ENCODE measurements at places on chromosomes 11 and 22.

GRCh38 chr11:32870676-32871075 lies 21.9 kb upstream of the QSER1 start:
- DNase-seq = peak; percentile 24

GRCh38 chr11:76610871-76611475 lies 59.6 kb downstream of the LRRC32 start:
- DNase-seq = no peak

- DNase-seq = no peak
Observed at GRCh38 chr22:49863931-49864330, 10.3 kb downstream of the ZBED4 start.

GRCh38 chr11:126640186-126640585 lies 284.7 kb downstream of the ST3GAL4 start:
- DNase-seq = no peak

DNA sequence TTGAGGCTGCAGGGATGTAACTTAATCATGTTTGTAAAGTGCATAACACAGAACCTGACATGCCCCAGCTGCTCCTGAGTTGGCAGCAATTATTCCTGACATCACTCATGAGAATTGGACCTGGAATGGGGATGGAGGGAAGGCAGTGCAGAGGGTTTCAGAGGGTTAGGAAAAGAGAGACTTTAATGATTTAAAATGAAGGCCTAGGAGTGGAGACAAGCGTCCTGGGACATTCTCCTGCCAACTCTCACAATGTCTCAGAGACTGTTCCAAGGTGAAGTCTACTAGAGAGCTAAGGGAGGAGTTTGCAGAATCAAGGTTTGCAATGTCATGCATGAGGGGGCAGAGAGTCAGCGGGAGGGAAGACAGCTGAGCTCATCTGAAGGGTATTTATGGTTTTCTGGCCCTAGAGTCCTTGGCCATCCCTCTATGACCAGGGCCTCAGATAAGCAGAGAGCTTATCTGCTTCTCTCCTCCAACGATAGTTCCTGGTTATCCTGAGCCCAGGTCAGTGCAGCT lies 36.9 kb downstream of the GGTLC2 start:
- DNase-seq = peak; percentile 50

DNA sequence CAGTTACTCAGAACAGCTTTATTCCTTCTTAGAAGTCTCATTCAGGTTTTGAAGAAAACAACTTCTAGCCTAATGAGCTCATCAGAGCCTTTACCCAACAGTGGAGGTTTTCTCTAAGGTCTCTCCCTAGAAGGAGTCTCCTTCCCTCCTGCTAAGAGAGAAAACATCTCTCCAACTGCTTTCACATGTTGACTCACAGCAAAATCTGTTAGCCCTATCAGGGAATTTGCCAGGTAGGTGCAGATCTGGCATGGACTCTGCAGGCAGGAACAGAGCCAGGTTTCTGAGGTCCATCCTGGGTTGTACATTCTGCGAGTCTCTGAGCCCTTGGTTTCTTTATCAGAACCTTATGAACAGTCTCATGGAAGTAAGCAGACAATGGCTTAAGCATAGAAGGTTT lies 214.4 kb downstream of the HIPK3 start:
- no peak for DNase-seq

GRCh38 chr22:47806894-47807293 lies 1044.4 kb downstream of the TBC1D22A start:
- no peak for DNase-seq

GRCh38 chr11:107078375-107078774 lies 60.1 kb upstream of the GUCY1A2 start:
- no peak for DNase-seq

GRCh38 chr11:102320188-102320587 lies 2.9 kb downstream of the BIRC3 start:
- no peak for DNase-seq

DNA sequence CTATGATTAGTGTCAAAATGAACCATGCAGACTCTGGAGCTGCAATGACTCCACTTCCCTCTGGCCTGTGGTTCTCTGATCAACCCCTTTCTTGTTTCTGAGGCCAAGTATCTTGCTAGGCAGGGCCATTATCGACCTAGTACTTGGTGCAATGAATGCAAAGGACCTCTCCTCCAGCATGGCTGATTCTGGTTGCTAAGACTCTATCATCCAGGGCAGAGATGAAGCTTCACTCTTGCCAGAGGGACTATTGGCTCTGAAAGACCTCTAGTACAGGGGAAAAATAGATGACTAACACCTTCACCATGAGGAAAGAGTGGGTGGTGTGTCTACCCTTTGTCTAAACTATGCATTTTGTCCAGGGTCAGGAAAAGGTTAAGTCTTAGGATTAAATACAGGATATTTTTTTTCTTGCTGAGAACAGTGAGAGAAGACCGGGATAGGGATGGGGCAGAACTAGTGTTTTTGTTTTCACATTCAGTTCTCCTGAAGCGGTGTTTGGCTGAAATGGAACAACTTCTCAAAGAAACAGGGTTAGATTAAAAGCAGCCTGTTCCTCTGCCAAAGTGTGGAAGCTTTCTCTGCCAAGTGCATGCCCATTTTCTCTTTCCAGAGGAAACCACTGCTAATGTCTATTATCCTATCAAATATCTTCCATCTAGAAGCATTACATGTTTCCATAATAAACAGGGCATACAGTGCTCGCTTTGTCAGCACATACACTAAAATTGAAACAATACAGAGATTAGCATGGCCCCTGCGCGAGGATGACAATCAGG lies 5.0 kb upstream of the MTFP1 start:
- no peak for DNase-seq

DNA sequence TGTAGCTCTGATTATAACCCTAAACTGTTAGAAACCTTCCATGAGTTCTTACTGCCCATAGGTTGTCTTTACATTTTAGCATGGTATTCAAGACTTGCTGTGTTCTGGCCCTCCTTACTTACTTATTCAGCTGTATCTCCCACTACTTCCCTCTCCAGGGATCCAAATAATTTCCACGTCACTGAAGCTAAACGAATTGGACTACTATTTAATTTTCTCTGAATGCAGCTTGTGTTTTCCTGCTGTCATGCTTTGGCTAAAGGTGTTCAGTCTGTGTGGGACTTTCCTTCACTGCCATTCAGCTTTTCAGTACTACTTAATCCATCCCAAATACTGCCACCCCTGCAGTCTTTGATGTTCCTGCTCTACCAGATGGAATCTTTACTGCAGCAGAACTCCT lies 88.3 kb downstream of the UVRAG start:
- no peak for DNase-seq

- DNase-seq = no peak
Observed at GRCh38 chr11:13384908-13385640, 77.9 kb downstream of the BTBD10 start.

- no peak for DNase-seq
Observed at GRCh38 chr11:95702526-95702925, 87.1 kb downstream of the FAM76B start.

DNA sequence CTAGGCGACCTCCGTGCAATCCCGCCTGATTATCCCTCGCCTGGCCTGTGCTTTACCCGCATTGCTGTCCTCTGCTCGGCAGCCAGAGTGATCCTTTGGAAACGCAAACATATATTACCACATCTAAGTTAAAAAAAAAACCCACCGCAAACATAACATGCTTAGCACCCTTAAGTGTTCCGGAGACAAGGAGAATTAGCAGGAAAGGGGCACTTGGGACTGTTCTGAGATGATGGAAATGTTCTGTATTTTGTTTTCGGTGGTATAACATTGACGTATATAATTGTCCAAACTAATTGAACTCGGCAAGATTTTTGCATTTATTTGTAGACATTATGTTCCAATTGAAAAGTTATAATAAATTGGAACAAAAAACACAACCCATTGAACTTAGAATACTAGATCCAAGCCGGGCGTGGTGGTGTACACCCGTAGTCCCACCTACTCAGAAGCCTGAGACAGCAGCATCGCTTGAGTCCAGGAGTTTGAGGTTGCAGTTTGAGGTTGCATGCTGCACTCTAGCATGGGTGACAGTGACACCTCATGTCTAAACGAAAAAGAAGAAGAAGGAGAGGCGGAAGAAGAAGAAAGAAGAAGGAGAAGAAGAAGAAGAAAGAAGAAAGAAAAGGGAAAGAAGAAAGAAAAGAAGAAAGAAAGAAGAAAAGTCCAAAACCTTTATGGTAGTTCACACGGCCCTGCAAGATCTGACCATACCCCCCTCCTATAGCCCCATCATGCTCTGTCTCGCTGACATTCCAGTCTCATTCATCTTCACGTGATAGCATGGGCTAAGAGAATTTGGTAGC lies 604 bp upstream of the POLR3H start:
- no peak for DNase-seq

DNA sequence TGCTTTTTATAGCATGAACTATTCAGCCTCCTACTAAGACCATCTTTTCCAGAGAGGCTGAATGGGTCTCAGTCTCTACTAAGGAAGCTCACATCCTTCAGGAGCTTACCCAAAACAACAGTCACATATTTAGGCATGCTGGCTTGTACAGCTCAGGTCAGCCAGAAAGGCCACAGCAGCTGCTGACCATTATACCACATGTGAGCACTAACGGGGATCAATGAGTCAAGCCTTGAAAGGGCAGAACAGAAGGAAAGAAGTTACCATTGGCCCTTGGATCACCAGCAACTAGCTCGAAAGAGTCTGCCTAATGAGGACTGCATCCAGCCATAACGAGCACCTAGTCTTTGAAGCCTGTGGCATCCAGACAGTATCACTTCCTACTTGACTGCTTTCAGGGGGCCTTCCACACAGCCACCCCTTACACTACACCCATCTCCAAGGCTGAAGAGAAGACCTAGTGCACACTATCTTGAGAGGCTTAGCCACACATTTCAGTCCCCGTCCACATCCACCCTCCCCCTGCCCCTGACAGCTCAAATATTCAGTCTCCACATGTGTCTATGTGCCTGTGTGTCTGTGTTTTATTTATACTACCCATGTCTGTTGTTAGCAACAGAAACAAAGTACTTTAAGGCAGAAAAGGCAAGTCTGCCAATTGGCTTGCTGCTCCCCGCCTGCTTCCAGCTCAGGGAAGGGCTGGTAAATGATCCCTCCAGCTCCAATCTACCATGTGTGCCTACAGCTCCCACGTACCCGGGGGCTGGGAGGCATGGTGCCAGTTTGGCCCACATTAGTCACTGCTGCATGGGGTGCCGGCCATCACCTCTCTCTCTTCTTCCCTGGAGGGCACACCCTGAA lies 95.5 kb downstream of the RPL27A start:
- no peak for DNase-seq

DNA sequence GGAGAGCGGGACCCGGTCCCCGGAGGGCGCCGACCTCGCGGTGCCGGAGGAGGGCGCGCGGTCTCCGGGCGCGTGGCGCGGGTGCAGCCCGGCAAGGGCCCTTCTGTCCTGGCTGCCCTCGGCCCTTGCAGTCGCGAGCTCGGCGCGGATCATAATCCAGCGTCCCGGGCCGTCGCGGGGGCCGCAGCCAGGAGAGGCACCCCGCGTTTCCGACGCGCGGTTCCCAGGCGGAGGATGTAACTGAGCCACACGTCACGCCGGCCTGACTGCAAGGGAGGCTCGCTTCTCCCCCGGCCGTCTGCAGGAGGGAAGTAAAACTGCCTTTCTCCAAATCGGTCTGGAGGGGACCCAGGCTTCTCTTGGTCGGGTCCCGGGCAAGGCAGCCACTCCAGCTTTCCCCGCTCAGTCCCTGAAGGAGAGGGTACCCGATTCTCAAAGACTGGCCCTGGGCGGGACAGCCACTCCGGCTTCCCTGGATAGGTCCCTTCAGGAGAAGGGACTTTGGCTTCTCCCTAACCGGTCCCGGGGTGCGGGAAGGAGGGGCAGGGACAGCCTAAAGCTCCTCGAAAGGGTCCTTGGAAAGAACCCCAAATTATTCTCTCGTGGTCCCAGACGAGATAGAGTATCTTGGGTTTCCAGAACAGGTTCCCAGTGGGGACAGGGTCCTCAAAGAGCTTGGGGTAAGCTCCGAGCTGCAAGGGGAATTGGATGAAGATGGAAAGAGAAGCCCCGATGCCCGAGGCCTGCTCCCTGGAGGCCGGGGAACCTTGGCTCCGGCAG lies 836 bp downstream of the SPON1 start:
- no peak for DNase-seq

- no peak for DNase-seq
Observed at GRCh38 chr11:115366826-115367225, 137.4 kb downstream of the CADM1 start.

DNA sequence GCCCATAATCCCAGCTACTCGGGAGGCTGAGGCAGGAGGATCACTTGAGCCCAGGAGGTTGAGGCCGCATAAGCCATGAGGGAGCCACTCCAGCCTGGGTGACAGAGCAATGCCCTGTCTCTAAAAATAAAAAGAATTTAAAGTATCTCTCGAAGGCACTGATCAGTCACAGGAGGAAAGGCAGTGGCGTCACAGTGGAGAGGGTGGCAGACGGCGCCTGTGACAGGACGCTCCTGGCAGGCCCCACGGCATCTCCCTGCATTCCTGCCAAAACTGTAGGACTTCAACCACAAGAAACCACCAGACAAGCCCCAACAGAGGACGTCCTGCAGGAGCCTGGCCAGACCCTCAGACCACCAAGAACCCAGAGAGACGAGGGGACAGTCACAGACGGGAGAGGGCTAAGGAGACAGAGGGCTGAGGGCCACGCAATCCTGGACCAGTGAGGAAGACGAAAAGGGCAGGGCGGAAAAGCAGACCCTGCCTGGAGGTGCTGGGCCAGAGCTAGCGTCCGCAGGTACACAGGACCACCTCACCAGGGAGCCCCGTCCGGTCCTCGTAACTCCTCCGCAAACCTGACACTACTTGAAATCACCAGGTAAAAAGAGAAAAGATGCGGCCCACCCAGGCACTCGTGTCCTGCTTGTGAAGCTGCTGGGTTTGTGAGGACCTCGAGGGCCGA lies 5.9 kb downstream of the RNH1 start:
- DNase-seq = no peak

- DNase-seq = no peak
Observed at GRCh38 chr11:76459299-76459698, 14.5 kb downstream of the EMSY start.

GRCh38 chr11:30753504-30753903 lies 167.4 kb upstream of the MPPED2 start:
- DNase-seq = no peak

DNA sequence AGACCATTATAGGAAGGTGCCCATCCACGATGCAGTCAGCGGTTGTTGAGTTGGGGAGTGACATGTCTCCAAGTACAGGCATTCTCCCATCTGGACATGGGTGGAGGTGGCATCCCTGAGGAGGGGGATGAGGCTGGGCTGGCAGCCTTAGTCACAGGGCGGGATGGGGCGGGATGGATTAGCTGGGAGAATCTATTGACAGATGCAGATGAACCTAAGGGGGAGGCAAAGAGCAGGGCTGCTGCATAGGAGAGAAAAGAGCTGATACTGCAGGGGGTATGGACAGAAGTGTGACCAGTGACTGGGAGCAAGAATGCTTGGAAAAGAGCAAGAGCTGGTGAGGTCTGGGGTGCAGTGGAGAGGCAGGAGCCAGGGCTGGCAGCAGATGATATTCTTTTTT lies 42.7 kb downstream of the SCN3B start:
- no peak for DNase-seq

GRCh38 chr11:65133724-65134123 lies 595 bp downstream of the SYVN1 start:
- no peak for DNase-seq

- DNase-seq = no peak
Observed at GRCh38 chr11:21113876-21114275, 444.5 kb downstream of the NELL1 start.
